ENCODE measurements at places on chromosomes 2 and 18.

DNA sequence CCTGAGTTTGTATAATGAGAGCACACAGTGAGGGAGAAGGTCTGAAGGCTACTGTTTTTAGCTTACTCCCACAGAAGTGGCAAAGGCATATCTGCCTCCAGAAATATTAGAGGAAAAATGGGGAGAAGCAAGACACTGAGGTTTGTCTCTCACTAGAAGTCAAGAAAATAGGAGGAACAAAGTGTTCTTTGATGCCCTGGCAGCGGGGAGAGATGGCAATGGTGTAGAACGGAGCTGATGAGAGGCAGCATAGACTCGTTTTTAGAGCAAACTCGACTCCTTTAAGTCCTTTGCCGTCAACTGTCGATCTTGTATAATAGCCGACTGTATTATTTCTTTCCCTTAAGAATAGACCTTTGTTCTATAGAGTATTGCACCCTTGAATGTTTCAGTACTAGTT, 73.8 kb downstream of the ANKRD44 start:
- DNase-seq = no peak

- no peak for DNase-seq
Observed at GRCh38 chr18:7079231-7079630, 38.4 kb downstream of the LAMA1 start.

DNA sequence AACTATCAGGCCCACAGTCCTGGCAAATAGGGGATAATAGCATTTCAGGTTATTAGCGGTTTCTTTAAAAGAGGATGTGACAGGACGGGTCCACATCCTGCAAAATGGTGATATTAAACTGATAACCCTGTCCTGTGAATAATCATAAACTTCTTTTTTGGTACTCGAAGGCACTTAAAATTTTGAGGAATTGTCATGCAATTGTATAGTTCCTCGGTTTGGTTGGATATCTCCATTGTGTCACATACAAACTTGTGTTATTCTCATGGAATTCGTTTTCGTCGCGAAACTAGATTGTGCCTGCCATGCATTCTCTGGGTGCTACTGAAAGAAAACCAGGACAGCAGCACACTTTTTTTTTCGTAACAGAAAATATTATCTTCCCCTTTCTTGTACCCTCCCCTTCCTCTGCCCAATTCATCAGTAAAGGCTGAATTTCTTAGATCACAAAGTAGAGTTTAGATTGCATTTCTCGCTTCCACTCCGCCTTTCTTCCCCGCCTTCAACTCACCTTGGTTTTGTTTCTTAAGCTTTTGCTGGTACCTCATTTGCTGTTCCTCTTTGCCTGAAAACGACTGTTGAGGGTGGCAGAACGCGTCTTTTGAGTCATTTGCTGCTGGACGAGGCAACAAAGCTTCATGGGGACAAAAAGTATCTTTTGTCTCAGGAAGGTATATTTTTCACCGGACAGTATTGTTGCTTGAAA, 1.3 kb downstream of the CERS6 start:
- DNase-seq = no peak

- DNase-seq = no peak
Observed at GRCh38 chr2:76178610-76179009, 467.9 kb upstream of the GCFC2 start.

- no peak for DNase-seq
Observed at GRCh38 chr2:143719406-143719805, 590.2 kb downstream of the ARHGAP15 start.

DNA sequence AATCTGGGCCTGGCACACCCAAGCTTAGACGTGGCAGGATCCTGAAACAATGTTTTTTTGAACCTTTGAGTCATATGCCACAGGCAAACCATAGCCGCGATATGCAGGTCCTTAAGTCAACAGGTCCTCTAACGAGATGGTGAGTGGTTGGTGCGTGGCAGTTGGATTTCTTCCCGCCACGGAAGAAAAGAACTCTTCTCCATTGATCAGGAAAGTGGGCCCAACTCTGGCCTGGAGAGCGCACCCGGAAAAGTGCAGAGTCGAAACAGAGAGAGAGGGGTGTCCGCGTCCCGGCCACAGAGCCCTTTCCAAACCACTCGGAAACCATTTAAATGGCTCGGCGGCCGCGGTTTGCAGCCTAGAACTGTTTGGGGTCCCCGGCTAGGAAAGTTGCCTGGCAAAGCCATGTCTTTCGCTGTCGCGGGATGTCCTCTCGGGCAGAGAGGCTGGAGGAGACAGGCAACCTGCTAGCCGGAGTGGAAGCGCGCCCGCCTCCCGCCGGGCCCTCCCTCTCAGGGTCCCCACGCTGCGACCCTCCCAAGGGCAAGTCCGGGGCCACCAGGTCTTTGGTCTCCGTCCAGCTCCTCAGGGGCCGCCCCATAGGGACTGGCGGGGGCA, 777 bp downstream of the GALNT3 start:
- peak; percentile 47 for DNase-seq

DNA sequence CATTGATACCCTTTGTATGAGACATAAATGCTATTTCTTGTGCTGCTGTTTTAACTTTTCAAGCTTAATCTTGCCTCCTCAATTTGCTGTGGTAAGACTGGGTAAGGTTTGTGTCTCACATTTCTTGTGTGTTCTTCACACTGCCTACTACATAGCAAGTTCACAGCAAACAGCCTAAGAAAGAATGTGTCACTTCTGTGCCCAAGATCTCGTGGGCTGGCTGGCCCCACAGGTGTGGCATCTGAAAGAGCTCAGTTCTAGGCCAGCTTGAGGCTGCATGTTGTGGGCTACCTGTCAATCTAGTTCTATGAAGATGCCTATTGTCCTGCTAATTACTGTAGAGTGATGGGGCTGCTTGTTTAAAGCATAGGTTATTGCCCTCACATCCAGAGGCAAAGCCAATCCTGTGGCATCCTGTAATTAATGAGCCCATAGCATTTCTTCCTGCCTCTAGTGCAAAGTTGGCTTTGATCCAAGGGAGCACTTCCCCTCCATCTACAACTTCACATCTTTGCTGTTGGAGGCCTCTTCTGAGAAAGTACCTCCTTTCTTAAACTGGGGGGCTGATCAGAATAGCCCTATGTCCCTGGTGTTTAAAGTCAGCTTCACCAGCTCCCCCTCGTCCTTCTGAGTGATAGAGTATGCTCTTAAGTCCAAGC, 40.9 kb upstream of the ASPRV1 start:
- DNase-seq = no peak

Data from NCI-H748 treated with DMSO at 0.1 percent for 48 hours (cell line).